Uterus (tissue), 4 donors: ENCODE measurements at places on chromosomes 4 and X. TPM values are rescaled to one million over a fixed set of nuclear protein-coding genes. Genes with fewer than 3 reads are reported as not detected.

DKK2 gene
- 1.5 TPM for total RNA-seq

BTK gene
- 1.3 TPM for total RNA-seq

AR gene
- 40.2 TPM for total RNA-seq

ARSJ gene
- total RNA-seq = 8.2 TPM

DNA sequence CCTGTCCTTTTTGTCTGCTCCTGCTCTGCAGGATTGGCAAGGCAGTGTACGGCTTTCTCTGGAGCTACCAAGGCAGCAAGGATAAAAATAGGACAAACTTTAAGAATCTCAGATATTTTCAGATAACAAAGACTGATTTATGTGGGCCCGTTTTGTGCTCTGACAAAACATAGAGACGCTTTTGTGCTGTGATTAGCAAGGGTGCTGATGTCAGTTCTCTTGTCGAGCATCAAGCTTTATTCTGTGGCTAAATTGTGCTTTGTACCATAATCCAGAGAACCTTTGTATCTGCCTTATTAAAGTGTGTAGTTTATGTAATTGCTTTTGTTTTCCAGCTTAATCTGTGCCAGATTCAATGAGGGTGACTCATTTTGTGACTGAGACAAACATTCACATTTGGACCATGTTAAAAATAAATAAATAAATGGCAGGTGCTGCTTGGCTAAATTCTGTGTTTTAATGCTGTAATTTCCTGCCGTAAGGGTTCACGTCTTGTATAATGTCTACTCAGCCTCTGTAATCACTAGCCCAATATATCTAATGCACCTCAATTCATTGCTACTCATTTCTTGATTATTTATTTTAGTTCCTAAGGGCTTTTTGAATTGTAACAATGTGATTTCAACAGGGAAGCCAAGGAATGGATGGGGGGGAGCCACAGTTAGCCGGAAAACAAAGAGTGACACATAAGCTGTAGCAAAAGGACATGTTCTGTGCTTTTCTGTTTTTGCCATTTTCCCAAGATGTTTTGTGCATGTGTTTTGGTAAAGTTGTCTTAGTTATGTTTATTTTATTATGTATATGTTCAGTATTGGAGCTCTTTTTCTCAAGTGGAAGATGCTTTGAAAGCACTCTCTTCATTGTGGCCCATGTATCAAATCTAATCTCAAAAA lies 75.1 kb downstream of the GAB1 start:
- no peak for DNase-seq
- peak overlapping the region; percentile 80 for H3K27ac ChIP-seq
- no peaks in the 10 kb centered on the region for H3K27me3 ChIP-seq
- H3K36me3 ChIP-seq = no peaks in the 10 kb centered on the region
- no peak overlapping the region for H3K4me3 ChIP-seq

DNA sequence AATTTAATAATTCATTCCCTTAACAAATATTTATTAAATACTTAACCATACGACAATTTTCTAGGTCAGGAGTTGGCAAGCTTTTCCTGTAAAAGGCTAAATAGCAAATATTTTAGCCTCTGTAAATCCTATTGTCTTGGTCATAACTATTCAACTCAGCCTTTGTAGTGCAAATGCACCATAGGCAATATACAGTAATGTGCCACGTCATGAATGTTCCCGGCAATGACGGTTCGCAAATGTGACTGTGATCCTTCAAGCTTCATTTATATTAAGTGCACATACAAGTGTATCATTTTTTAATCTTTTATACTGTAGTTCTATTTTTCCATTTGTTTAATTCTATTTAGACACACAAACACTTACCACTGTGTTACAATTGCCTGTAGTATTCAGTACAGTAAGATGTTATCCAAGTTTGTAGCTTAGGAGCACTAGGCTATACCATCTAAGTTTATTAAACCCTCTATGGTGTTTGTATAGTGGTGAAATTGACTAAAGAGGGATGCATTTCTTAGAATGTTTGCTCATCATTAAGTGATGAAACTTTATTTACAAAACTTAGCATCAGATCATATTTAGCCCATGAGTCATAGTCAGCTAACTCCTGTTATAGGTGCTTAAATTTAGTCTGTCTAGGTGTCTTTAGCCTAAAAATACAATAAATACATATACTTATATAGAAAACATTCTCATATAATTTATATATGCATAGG lies 553.6 kb downstream of the STPG2 start:
- no peak for DNase-seq
- no peaks in the 10 kb centered on the region for H3K4me1 ChIP-seq
- H3K27me3 ChIP-seq = no peaks in the 10 kb centered on the region
- H3K4me3 ChIP-seq = no peak overlapping the region

- DNase-seq = no peak
- no peak overlapping the region for H3K4me3 ChIP-seq
- no peaks in the 10 kb centered on the region for H3K36me3 ChIP-seq
These were observed 8.7 kb upstream of the TECRL start for GRCh38 chr4:64417974-64418373.

- no peak overlapping the region for H3K27ac ChIP-seq
- no peaks in the 10 kb centered on the region for H3K4me1 ChIP-seq
- peak; percentile 55 for DNase-seq
These were observed 164.9 kb downstream of the DHX15 start for GRCh38 chr4:24419181-24420034.
